Chondrocyte (in vitro differentiated cells): ENCODE measurements at places on chromosomes 2 and 18. TPM values are rescaled to one million over a fixed set of nuclear protein-coding genes. Genes with fewer than 3 reads are reported as not detected.

Gene KANSL3
- 32.6 to 34.5 TPM (median 34.1 TPM) in 3 replicates for total RNA-seq

Gene REG1A
- not detected in 3 replicates for total RNA-seq

Gene POTEC
- total RNA-seq: not detected in 3 replicates

Gene CELF4
- 0.22 to 0.90 TPM in 2 of 3 replicates, not detected in the other for total RNA-seq

Gene PLEKHA3
- total RNA-seq: 34.9 to 39.4 TPM (median 36.4 TPM) in 3 replicates

Gene AKAIN1
- not detected in 3 replicates for total RNA-seq

Gene LYPD6
- 0.46 to 0.82 TPM (median 0.57 TPM) in 3 replicates for total RNA-seq

Gene GAREM1
- total RNA-seq: 6.2 to 7.7 TPM (median 6.3 TPM) in 3 replicates

Gene C2orf81
- total RNA-seq: 1.3 to 3.4 TPM (median 1.5 TPM) in 3 replicates

Gene LAMA1
- 2.3 to 3.9 TPM (median 2.5 TPM) in 3 replicates for total RNA-seq

DNA sequence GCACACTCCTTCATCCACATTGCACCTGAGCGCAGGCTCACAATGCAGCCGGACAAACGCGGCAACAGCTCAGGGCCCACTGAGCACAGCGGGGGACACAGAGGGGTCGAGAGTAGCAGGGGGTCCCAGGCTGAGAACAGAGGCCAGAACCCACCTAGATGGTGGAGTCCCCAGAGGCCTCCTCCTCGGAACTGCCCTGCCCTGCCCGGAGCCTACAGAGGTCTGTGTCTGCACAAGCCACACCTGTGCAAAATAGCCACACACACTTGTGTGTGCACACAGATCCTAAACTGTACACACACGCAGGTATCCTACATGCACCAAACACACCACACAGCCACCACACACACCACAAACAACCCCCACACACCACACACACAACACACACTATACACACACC is 72.8 kb downstream of the TMEM18 start:
- no peak for DNase-seq

- DNase-seq: no peak
Observed at GRCh38 chr2:180980943-180981911, 822 bp downstream of the UBE2E3 start.

GRCh38 chr18:24677011-24677410 is 216.6 kb downstream of the HRH4 start:
- no peak for DNase-seq

DNA sequence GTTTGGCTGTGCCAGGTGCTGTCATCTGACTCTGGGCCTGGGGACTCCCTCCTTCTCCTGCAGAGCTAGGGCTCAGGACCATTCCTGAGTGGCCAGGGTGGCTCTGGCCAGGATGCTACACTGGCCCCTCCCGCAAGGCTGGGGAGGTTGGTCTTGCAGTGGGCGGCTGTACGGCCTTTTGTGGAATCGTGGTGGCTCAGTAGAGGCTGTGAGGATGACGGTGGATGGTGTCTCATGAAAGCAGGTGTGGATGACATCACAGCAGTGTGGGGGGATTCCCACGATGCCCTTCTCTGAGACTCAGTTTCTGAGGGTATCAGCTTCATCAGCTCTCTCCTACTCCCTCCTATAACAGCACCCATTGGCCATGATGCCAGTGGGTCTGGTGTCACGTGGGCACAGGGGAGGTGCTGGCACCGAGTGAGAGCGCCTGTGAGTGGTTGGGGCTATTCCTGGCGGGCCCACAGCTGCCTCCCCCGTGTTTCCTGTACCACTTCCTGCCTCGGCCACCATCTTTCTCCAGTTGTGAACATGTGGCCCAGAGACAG is 144.2 kb upstream of the HDAC4 start:
- peak; percentile 64 for DNase-seq

GRCh38 chr2:113276216-113276760 is 2.4 kb downstream of the PAX8 start:
- no peak for DNase-seq

DNA sequence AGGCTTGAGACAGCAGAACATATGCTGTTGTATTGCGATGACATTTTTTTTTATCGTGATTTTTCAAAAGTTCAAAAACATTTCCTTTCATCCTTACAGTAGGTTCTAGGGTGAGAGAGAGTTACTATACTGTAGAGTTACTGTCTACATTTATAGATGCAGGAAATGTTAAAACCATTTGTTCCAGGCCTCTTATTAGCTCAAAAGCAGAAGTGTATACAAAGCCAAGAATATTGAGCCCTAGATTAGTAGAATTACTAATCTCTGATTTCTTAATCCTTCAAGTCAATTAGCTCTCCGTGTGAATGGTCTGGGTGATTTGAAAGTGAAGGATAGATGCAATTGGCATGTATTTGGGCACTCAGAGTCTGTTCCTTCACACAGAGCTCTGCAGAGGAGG is 73.1 kb downstream of the MAPRE2 start:
- no peak for DNase-seq

- no peak for DNase-seq
Observed at GRCh38 chr18:6927153-6927552, 190.4 kb downstream of the LAMA1 start.

- DNase-seq: no peak
Observed at GRCh38 chr2:141392517-141393213, 738.2 kb downstream of the LRP1B start.

DNA sequence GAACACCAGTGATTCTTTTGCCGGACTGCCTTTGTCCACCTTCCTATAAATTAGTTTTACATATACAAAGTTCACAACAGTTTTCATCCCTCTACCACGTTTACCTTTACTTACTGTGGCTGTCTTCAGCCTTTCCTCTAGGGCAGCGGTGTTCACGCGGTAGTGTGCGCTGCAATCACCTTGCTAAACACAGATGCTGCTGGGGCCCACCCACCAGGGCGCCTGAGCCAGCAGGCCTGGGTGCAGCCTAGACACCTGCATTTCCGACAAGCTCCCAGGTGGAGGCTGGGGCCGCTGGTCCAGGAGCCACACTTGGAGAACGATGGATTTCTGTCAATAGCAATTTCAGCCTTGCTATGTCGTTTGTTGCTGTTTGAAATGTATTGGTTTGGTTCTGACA is 83.1 kb downstream of the NDUFA10 start:
- peak; percentile 73 for DNase-seq

- no peak for DNase-seq
Observed at GRCh38 chr2:18425210-18425703, 135.2 kb downstream of the RDH14 start.

DNA sequence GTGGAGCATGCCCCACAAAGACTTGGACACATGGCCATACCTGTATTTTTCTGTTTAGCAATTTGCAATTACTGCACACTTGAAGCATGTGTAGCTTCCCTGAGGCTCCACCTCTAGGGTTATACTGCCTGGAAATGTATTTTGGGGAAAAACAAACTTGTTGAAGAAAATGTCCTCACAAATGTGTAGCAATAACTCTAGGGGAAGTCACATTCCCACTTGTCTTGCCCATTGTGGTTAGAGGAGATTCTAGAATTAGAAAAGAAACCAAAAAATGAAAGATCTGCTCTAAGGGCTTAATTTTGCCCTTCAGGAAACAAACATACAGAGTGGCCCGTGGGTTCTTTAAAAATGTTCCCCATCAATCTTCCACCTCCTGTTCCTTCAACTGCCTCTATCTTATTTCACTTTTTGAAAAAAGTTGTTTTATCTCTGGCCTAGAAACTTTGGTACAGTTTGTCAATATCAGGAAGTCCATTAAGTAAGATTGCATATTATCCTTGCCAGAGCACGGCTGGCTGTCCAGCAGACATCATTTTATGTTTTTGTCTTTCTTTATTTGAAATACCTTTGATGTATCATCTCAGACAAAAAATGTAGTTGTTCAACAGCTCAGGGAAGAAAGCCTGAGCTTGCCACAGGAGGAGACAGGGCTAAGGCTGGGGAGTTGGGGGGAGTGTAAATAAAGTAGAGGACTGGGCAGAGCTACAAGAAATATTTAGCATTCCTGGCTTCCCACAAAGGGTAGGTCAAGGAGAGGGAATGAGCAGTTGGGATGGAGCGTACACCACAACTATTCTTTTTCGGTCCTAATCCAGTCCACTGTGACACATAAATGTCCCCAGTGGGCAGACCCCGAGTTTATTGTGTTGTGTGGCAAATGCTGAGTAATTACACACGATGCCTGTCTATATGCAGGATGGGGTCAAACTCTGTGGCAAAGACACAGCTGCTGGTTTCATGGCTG is 96.8 kb upstream of the CDC42EP3 start:
- DNase-seq: no peak

GRCh38 chr2:172233987-172234715 is 131.5 kb upstream of the DLX2 start:
- DNase-seq: no peak

GRCh38 chr18:13513021-13513420 is 213.3 kb downstream of the FAM210A start:
- peak; percentile 68 for DNase-seq

GRCh38 chr2:48209214-48209885 is 303.1 kb upstream of the FBXO11 start:
- no peak for DNase-seq

- no peak for DNase-seq
Observed at GRCh38 chr18:11155034-11155759, 5.8 kb upstream of the PIEZO2 start.

- no peak for DNase-seq
Observed at GRCh38 chr2:178268435-178268834, 74.1 kb downstream of the OSBPL6 start.

- DNase-seq: no peak
Observed at GRCh38 chr18:25056429-25056828, 295.5 kb downstream of the ZNF521 start.

DNA sequence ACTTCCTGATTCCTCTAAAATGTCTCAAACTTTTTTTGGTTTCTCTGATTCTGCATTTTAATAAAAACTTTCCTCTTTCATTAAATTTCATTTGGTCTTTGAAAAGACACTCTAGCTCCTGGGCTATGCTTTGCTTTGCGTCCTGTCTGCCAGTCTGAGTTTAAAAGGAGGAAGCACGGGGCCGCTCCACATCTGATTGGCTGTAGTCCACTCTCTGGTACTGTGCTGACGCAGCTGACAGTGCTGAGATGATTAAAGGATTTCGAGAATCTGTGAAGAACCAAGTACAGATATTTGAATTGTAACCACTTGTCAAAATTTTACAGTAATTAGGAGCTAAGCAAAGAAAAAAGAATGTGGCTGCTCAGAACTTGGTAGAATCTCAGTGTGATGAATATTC is 199.6 kb upstream of the HNMT start:
- DNase-seq: no peak

GRCh38 chr2:234047361-234047760 is 3.1 kb upstream of the SPP2 start:
- no peak for DNase-seq

- no peak for DNase-seq
Observed at GRCh38 chr2:54103454-54104314, 11.7 kb upstream of the ACYP2 start.

GRCh38 chr18:29840089-29840488 is 1202.5 kb downstream of the DSC3 start:
- DNase-seq: no peak
